ENCODE measurements at places on chromosomes 3 and 15.

GRCh38 chr15:64905119-64905831 is 6.4 kb upstream of the ANKDD1A start:
- H3K27me3 ChIP-seq: peaks cover 10% of the 10 kb centered on the region
- H3K36me3 ChIP-seq: no peaks in the 10 kb centered on the region
- H3K27ac ChIP-seq: peak overlapping the region; percentile 13
- H3K4me3 ChIP-seq: peak overlapping the region; percentile 49
- peak; percentile 72 for DNase-seq
- H3K4me1 ChIP-seq: peaks cover 24% of the 10 kb centered on the region

DNA sequence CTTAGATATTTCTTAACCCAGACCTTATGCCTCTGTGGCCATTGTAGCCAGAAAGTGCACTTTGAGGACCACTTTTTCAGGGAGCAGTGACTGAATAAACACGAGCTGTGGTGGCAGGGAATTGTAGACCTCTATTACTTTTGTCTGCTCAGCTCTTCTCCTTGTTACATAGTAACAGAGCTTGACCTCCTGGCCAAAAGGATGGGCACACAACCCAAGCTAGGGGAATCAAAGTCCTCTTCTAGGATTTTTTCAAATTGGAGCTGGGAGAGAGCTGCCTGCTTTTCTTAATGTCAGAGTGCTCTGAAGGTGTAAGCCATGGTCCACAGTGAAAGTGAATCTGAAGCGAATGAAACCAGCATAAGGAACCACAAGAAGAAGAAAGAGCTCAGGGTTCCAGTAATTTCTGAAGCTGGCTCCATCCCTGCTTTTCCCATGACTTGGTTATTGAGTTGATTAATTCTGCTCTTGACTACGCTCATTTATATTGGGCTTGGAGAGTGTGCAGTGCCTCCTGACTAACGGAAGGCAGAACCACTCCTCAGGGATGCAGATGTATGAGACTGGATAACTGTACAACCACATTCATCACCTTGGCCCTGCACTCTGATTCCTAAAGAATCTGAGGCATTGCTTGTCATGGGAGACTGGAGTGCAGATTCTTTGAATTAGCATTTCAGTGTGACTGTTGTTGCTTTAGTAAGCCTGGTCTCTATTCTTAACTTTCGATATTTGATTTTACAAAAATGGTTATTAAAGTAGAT is 60.9 kb downstream of the TLNRD1 start:
- peaks cover 6% of the 10 kb centered on the region for H3K27me3 ChIP-seq
- H3K4me3 ChIP-seq: no peak overlapping the region
- DNase-seq: no peak
- no peaks in the 10 kb centered on the region for H3K36me3 ChIP-seq
- H3K4me1 ChIP-seq: peaks cover 2% of the 10 kb centered on the region
- H3K27ac ChIP-seq: no peak overlapping the region

DNA sequence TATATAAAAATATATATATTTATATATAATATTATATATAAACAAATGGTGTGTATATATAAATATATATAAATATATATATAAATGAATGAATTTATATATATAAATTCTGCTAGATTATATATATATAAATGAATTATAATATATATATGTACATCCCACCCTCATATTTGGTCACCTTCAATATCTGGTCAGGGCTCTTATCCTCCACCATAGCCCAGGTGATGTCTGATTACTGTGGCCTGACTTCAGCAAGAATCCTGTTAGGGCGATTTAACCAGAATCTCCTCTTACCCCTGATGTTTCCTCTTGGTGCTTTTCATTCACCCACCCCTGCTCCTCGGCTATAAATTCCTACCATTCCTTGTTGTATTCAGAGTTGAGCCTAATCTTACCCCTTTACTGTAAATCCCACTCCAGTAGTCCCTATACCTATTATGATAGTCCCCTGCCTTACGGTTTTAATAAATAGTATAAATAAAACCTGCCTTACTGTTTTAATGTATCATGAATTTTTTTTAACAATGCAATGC is 439.6 kb downstream of the PLOD2 start:
- DNase-seq: no peak
- H3K27me3 ChIP-seq: no peaks in the 10 kb centered on the region
- H3K4me3 ChIP-seq: no peak overlapping the region
- no peak overlapping the region for H3K27ac ChIP-seq

- H3K27ac ChIP-seq: no peak overlapping the region
- DNase-seq: no peak
- no peaks in the 10 kb centered on the region for H3K27me3 ChIP-seq
- H3K4me3 ChIP-seq: no peak overlapping the region
Observed at GRCh38 chr3:82587174-82587573, 825.7 kb upstream of the GBE1 start.

- H3K4me3 ChIP-seq: no peak overlapping the region
- H3K4me1 ChIP-seq: no peaks in the 10 kb centered on the region
- H3K27me3 ChIP-seq: no peaks in the 10 kb centered on the region
- H3K36me3 ChIP-seq: no peaks in the 10 kb centered on the region
- no peak overlapping the region for H3K27ac ChIP-seq
Observed at GRCh38 chr3:143506190-143506589, 342.1 kb downstream of the SLC9A9 start.

- H3K36me3 ChIP-seq: no peaks in the 10 kb centered on the region
- no peak overlapping the region for H3K27ac ChIP-seq
- DNase-seq: no peak
Observed at GRCh38 chr3:189805375-189806067, 174.3 kb downstream of the TP63 start.

DNA sequence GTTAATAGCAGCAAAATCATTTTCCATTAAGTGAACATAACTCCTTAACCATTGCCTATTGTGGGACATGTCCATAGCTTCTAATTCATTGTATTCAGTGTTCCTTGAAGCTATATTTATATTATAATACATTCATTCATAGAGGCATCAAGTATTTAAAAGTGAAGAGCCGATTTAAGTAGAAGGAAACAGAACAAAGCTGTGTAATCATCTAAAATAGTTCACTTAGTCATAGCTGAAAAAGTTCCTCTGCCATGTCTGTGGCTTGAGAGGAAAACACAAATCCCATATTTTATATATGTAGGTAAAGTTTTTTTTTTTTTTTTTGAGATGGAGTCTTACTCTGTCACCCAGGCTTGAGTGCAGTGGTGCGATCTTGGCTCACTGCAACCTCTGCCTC is 54.5 kb downstream of the TMEM108 start:
- no peaks in the 10 kb centered on the region for H3K36me3 ChIP-seq
- no peaks in the 10 kb centered on the region for H3K4me1 ChIP-seq
- H3K27me3 ChIP-seq: peaks cover 2% of the 10 kb centered on the region

DNA sequence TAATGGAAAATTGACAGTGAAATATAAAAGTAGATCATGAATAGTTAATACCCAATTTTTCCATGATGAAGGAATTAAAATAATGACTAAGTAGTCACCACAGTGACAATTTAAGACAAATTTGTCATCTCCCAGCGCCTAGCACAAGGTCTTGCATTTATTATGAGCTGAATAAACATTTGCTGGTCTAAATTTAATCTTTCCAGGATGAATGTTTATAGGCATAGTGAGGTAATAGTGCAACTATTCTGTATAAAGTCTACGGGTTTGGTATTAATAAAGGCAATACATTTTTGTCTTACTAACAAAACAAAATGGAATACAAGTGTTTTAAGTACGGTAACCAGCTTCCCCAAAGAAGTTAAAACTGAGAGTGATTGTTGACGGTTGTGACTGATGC is 209.3 kb downstream of the CD47 start:
- no peak overlapping the region for H3K27ac ChIP-seq
- no peaks in the 10 kb centered on the region for H3K27me3 ChIP-seq
- H3K4me1 ChIP-seq: no peaks in the 10 kb centered on the region
- no peak for DNase-seq
- H3K4me3 ChIP-seq: no peak overlapping the region
- no peaks in the 10 kb centered on the region for H3K36me3 ChIP-seq

DNA sequence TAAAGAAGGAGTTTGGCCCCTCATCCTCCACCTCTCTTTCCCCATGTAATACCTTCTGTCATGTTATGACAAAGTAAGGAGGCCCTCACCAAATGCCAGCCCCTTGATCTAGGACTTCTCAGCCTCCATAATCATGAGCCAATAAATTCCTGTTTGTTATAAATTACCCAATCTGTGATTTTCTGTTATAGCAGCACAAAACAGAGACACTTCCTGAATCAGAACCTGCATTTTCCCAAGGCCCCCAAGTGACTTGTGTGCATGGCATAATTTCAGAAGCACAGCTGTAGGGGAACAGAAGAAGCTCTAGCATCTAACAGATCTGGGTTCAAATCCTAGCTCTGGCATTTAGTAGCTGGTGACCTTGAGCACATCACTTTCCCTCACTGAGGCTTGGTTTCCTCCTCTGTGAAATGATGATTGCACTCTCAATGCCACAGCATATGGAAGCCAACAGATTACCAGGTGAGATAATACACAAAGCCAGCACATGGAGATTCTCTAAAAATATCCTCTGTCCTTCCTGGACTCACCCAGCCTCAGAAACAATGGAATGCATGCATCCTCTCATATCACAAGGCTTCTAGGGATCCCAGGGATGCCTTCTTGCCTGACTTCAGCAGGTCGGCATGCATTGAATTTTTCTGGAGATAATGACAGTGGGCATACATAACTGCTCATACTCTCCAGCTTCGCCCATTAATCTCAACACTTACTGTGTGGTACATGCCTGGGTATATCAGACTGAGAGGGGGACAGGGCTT is 26.3 kb downstream of the TLNRD1 start:
- no peak overlapping the region for H3K27ac ChIP-seq
- DNase-seq: no peak
- peaks cover 46% of the 10 kb centered on the region for H3K4me1 ChIP-seq
- peaks cover 9% of the 10 kb centered on the region for H3K36me3 ChIP-seq

GRCh38 chr3:7682822-7683229 is 818.8 kb upstream of the LMCD1 start:
- no peak overlapping the region for H3K27ac ChIP-seq
- DNase-seq: no peak
- H3K4me1 ChIP-seq: no peaks in the 10 kb centered on the region
- no peaks in the 10 kb centered on the region for H3K36me3 ChIP-seq

Data from activated T-helper 2 cell treated with anti-CD3 and anti-CD28 coated beads, Interferon-gamma antibody, Interleukin-2, Interleukin-4, amounts not matched to agents 10 μg/mL and 5 μg/mL and 100 μg/mL, durations not matched to agents 14 hours and 24 hours and 36 hours (primary cell).